ENCODE measurements at places on chromosomes 5 and 9.
A peak's percentile ranks its signal among the peaks of the same experiment; 100 is the strongest.

DNA sequence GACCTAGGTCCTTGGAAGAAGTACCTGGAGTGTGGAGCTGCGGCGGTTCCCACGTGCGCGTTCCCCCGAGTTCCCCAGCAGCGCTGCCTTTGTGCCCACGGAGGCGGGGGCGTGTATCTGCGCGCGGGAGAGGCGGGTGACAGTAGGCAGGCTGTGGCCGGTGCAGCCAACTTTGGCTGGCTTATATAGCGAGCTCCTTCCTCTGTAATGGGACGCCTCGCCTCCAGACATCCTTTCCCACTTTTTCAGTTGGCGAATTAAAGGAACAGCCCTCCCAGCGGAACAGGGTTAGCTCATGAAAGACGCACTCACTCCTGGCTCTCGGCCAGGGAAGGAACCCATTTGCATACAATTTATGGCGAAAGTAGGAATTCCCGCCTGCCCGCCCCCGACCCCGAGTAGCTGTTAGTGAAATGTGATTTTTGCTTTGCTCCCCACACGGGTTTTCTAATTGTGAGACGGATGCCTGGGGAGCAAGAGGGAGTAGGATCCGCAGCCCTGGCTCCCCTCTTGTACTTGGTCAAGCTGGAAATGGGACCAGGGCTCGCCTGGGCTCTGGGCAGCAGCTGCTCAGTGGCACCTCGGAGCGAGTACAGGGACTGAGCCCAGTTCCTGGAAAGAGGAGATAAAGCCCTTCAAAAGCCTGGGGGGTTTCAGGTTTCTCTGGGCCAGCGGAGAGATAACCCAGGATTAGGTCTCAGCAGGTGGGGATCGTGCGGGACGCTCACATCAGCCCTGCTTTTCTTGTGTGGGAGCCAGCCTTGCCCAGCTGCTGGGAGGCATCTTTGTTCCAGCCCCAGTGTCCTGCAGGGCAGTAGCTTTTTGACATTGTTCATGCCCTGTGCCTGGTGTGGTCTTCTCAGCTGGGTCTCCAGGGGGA is at the start of gene TNC:
TSS of gene TNC (minus strand) at position 159 of the 880 bp plus-strand sequence. CDS start 27,139 bp downstream, outside the sequence.
- DNase-seq, result no peak

DNA sequence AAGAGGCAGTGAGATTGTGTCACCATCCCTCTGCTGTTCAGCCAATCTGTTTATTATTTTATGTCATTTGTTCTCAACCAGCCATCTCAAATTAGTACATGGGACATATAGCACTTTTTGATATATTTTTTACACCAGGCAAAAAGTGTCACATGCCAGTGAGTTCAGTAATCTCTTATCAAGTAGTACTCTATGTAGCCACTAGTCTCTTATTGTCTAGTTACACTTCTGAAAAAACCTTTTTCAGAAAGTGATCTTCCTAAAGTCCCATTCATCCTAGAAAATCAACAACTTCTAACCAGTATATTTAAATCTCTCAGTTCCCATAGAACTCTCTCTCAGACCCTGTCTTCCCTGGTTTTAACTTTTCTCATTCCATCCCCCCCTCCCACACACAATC is 321.6 kb downstream of the FBXL17 start:
- DNase-seq, result no peak

DNA sequence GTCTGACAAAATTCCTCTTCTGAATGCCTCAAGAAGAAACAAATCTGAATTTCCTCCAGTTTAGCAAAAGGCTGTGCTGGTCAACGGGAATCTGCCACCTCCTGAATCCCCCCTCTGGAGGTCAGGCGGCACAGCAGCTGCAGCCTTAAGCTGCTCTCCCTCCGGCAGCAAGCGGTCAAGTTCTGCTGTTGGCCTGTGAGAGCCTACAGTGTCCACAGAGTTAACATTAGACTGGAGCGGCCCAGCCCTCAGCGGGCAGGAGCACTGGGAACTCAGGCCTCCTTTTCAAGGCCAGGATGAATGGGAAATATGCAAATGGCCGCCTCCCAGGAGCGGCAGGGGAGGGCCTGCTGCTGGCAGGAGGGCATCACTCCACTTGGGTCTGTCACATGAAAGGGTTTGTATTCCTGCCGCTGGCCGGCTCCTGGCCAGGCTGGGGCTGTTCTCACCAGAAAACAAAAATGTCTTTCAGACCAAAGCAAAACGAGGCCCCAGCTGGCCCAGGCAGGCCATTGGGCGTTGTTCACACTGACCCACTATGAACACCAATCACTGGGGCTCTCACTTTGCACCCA is 8.2 kb downstream of the ACSL6 start:
- no peak for DNase-seq

GRCh38 chr9:124206391-124206790 is 51.4 kb upstream of the NEK6 start:
- no peak for DNase-seq

DNA sequence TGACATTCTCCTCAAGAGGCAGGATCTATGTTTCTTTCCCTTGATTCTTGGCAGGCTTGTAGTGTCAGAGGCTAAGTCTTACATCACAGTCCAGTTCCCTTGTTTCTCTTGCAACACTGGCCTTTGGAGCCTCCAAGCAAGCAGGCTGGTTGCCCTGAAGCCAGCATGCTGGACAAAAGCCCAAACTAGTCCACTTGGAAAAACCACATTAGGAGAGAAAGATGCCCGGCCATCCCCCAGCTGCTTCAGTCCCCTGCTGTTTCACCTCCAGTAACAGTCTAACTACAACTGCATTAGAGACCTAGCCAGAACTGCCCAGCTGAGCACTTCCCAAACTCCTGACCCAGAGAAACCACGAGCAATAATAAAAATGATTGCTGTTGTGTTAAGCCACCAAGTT is 87.6 kb downstream of the ADAMTS6 start:
- no peak for DNase-seq

DNA sequence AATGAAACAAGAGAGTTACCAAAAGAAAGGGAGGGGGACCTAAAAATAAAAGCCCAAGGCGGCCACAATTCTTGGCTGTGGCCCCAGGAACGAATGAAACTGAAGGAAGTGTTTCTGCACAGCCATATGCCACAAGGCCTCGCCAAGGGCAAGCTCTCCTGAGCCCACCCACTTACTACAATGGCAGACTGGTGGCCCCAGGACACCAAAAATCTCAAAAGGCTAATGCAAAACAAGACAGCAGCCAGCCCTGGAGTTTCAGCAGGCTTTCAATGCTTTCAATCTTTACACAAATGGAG is 4.0 kb downstream of the CAMSAP1 start:
- DNase-seq, result no peak

DNA sequence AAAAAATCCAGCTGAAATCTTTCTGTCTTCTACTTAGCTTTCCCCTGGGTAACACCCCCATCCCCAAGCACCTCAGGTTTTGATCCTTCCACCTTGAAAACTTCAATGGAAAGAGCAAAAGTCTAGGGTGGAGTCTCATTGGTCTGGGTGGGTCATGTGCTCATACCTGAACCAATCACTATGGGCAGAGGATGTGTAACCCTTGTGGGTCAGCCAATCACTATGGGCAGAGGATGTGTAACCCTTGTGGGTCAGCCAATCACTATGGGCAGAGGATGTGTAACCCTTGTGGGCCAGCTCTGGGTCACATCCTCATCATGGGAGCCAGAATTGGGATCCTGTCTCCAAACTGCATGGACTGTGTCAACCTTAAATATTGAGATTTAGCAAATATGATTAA is 18.5 kb downstream of the NAIF1 start:
- DNase-seq, result no peak

DNA sequence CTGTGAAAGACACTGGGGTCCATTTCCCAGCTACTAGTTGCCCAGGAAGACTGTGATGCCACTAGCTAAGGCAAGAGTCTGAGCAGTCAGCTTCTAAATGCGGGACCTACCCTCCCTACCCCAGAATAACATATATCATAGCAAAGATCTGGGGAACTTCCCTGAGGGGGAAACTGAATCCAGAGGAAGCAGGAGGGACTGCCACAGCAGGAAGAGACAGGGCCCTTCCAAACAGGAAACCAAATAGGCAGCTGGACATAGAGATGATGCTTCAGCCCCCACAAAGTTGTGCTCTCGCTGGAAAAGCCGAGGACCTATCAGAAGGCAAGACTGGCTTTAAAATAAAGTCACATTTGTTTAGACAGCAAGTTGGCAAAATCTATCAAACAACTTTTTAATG is 51.1 kb downstream of the KLHL3 start:
- no peak for DNase-seq

DNA sequence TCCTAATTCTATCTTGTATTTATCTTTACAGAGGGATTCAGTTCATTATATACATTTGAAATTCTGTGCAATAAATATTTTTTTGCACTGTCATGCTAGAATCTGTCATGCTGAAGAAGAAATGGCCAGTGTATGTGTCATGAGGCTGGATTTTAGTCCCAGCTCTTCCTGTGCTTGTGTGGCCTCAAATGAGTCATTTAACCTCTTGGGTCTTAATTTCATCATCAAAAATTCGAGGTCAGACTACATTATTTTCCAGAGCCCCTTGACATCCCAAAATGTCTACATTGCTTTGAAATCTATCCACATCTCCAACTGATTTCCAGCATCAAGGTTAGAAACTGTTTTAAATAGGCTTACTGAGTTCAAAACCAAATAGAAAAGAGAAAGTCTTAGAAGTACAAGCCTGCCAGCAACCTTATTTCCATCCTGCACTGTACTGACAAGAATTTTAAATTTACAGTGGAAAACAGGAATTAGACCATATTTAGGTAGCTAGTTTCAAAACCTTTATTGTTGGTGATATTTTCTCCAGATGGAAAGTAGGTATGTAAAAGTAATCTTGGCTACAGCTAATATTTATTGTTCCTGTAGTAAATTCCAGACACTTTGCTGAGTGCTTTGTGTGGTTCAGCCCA is 96.7 kb upstream of the MAMDC2 start:
- DNase-seq, result no peak

GRCh38 chr9:129697656-129698253 is 32.3 kb downstream of the PRRX2 start:
- DNase-seq, result no peak

DNA sequence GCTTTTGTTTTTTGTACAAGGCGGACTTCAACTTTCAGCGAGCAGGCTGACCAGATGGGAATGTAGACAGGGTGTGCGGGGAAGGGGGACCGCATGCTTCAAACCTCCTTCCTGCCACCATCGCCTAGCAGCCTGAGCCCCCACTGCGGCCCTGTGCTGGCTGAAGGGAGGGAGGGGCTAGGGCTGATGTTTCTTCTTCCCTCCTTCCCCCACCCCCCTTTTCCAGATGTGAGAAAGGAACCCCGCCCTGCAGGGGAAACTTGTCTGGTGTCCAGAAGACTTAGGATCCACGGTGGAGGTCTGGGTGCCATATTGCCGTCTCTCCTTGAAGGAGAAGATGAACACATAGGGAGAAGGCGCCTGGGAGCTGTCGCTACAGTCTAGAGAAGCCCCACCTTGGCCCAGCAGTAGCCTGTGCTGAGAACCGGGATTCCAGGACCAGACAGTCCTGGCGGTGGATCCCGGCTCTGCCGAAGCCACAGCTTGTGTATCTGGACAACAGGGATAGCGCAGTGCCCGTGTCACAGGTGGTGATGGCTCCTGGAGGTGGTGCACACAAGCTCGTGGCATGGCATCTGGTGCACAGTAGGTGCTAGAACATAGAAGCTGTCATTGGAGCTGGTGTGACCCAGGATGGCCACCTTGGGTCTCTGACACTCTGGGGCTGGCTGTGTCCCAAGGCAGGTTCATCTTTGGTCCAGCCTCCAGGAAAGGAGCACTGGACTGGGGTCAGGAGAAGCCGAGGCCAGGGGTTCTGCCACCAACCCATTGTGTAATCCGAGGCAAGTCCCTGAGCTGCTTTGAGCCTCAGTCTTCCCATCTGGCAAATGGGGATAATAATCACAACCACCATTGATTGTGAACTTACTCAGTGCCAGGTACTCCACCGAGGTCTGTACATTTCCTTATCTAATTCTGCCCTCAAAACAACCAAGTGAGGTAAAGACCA is 205.6 kb downstream of the C9orf50 start:
- DNase-seq, result no peak

- no peak for DNase-seq
Observed at GRCh38 chr9:2872931-2873323, 29.0 kb upstream of the PUM3 start.

- DNase-seq, result no peak
Observed at GRCh38 chr9:9892217-9892616, 720.6 kb downstream of the PTPRD start.

GRCh38 chr5:57783693-57784092 is 301.1 kb upstream of the ACTBL2 start:
- DNase-seq, result no peak

- DNase-seq, result no peak
Observed at GRCh38 chr9:127517620-127518019, 66.3 kb downstream of the LRSAM1 start.

GRCh38 chr5:100792781-100793180 is 110.3 kb downstream of the ST8SIA4 start:
- DNase-seq, result no peak

- DNase-seq, result no peak
Observed at GRCh38 chr5:69285448-69286116, 47.0 kb downstream of the CCDC125 start.

GRCh38 chr5:142984525-142984924 is 214.3 kb downstream of the ARHGAP26 start:
- DNase-seq, result no peak

DNA sequence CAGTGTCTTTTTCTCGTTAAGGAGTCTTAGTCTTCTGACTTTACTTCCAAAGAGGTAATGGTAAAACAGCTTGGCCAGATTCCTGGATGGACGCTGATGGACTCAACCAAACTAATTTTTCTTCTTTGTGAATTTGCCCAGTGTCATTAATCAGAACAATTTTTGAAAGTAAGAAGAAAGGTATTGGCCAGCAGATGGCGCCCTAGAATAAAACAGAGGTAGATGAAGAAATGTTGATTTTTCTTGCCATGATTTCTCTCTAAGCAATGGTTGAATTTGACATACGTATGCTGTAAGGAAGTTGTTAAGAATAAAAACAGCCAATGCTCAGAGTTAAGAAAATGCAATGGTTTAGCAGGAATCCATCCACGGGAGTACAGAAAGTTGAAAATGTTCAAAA is 500.0 kb downstream of the DIRAS2 start:
- DNase-seq, result peak; percentile 48

GRCh38 chr5:151628112-151628823 is 37.1 kb upstream of the FAT2 start:
- no peak for DNase-seq

DNA sequence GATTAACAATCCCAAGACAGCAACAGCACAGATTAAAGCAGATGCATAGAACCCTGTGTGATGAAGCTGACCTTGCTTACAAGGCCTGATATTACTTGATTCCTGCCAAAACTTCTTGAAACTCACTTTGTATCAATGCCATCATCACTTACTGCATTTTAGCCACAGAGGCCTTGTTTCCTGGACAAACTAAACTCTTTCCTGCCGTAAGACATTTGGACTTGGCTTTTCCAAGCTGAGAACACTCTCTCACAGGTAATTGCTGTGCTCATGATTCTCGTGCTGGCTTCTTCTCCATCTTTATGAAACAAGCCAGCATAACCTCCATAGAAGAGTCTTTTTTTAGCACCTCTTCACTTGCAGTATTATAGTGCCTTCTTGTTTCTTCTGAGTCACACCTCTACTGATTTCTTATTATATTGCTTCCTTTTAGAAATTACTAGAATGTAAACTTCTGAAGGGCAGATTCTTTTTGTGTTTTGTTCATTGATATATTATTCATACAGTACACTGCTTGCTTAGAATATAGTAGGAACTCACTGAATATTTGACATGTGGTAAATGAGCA is 456.5 kb upstream of the ZNF608 start:
- no peak for DNase-seq
